ENCODE measurements at places on chromosomes 5 and 9.

- DNase-seq: no peak
These were observed 506.5 kb downstream of the ISL1 start for GRCh38 chr5:51889703-51890102.

GRCh38 chr9:127921557-127922120 lies 4.8 kb upstream of the ST6GALNAC4 start:
- peak; percentile 88 for DNase-seq

GRCh38 chr9:98128316-98128715 lies 9.3 kb upstream of the TRIM14 start:
- no peak for DNase-seq

GRCh38 chr5:16489322-16489791 lies 23.8 kb upstream of the ZNF622 start:
- no peak for DNase-seq

DNA sequence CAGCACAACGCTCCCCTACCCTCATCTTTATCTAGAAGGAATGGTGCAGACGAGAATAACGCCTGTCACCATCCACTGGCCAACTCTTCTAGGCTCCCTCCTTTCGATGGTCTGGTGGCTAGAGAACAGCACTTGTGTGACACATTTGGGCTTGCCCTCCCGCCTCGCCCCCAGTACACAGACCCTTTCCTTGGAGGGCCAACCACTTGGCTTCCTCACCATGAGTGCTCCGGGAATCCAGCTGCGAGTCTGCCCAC lies 1.4 kb downstream of the GNAQ start:
- no peak for DNase-seq

DNA sequence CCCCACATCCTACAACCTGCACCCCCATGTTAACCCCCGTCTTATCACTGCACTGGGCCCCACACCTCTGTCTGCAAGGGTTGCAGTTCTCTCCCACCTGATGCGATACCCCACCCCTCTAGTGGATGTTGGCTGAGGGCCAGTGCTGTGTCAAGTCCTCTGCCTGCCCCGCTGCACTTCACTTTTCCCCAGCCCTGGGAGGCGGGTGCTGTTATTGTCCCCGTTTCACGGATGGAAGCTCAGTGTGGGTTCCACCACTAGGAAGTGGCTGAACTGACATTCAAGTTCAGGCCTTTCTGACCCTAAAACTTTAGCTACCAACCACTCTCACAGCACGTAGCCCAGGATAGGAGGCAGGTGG lies 3.5 kb downstream of the SNCB start:
- no peak for DNase-seq

DNA sequence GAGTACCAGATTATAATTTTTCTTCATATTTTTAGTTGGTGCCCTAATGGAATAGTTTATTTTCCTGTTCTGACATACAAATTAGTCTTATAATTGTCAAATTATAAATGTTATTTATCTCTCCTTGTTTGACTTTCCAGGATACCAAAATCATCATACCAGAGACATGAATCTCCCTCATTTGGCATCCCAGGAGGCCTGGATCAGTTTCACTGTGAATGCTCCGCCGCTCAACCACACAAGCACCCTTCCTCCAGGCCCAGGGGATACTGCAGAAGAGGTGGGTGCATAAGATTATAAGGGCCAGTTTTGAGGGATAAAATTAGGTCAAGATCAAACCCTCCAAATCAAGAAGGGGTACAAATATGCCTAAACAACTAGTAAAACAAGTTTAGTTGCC lies 1229.3 kb downstream of the CDH12 start:
- DNase-seq: no peak

- DNase-seq: no peak
These were observed 7.8 kb downstream of the ALAD start for GRCh38 chr9:113393281-113393680.
